EL (cell line): ENCODE measurements at places on chromosomes 7 and 10.

DNA sequence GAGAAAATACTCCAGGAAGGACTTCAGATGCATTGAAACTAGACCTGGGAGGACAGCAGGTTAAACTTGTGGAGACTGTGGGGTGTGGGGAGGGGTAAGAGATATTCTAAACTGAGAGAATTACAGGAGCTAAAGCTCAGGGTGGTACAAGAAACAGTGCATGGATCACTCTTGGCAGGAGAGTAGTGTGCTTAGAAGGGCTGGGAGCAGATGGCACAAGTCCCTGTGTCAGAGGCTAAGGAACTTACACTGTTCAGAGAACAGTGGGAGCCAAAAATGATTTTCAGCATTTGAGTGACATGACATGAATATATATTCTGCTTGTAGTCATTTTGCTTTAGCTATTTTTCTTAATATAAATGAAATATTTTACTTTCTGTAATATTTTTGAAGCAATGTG is 36.0 kb upstream of the LAMB1 start:
- DNase-seq = no peak

GRCh38 chr7:118771672-118772071 is 547.2 kb downstream of the ANKRD7 start:
- DNase-seq = no peak

DNA sequence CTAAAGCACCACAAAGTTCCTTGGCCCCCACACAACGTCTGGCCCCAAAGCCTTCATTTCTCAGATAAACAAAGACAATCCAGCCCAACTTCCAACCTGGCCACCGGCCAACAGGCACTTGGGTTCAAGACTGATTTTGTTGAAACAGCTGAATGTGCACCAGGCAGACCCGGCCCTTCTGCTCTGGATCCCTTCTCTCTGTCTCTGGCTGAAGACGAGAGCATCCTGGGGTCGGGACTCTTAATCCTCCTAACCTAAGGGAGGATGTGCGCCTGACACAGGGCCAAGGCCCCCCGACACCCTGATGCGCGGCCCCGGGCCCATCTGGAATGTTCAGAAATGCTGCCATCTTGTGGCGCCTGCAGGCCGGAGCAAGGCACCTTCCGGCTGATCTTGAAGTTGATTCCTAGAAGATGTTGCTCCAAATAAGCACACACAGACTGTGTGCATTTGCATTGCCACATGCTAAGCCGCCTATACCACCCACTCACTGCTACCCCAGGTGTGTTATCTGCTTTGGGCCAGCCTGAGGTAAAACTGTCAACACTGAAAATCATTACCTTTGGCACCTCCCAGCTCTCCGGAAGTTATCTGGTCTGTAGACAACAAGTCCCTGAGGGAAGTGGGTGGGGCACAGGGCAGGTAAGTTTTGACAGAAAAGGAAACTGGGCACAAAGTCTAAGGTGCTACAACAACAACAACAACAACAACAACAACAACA is 98.4 kb upstream of the HABP2 start:
- DNase-seq = peak; percentile 24

- DNase-seq = no peak
Observed at GRCh38 chr10:5569568-5569967, 44.8 kb downstream of the CALML3 start.

DNA sequence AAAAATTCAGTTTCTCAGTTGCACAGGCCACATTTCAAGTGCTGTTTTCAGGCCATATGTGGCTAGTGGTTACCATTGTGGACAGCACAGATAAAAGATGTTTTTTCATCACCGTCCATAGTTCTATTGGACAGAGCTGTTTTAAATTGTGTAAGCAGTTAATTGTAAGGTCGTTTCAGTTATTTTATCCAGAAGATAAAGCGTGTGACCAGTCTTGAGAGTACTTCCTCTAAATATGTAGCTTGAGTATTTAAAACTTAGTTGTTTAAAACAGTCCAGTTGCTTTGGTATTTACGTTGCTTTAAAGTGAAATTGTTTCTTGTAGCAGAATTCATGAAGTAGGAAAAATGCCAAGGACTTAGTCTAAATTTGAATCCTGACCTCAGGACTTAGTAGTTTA is 66.9 kb downstream of the ZNRF2 start:
- DNase-seq = no peak

GRCh38 chr7:136070736-136071505 is 93.8 kb upstream of the MTPN start:
- DNase-seq = no peak

- DNase-seq = no peak
Observed at GRCh38 chr7:109549471-109550193, 980.0 kb downstream of the DNAJB9 start.

GRCh38 chr7:34322841-34323240 is 335.2 kb upstream of the NPSR1 start:
- no peak for DNase-seq

GRCh38 chr7:98711945-98712344 is 94.9 kb downstream of the NPTX2 start:
- DNase-seq = no peak

- peak; percentile 59 for DNase-seq
Observed at GRCh38 chr7:95577137-95577536, 19.2 kb downstream of the PDK4 start.

- peak; percentile 47 for DNase-seq
Observed at GRCh38 chr7:19030281-19030680, 87.2 kb downstream of the TWIST1 start.

DNA sequence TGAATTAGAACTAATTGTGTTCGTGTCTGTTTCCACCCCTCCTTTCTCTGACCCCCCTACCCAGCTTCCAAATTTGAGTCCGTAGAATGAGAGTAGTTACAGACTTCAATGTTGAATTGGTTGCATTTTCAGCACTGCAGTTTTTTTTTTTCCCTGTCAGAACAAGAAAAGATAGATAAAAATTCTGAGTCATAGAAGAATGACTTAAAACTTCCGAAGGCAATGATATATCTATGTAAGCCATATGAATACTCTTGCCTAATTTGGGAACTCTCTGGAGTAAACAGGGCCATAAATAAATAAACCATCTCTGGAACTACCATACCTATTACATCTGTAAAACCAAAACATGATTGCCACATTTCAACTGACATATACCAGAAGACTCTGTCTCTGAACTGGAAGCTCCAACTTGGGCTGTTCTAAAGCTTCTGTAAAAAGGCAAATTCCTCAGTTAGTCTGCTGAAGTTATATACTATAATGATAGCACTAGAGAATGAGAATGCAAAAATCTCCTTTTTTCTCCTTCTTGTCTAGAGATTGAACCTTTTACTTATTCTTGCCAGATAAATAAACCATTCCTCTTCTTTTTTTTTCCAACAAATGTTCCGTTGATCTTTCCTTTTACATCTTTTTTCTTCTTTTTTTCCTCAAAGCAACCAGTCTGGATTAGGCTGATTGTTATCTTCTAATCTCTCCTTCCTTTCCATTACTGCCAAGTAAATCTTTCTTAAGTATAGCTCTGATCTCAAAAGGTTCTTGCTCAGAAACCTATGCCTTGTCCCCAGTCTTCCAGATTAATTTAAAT is 23.5 kb downstream of the VCL start:
- DNase-seq = peak; percentile 73

DNA sequence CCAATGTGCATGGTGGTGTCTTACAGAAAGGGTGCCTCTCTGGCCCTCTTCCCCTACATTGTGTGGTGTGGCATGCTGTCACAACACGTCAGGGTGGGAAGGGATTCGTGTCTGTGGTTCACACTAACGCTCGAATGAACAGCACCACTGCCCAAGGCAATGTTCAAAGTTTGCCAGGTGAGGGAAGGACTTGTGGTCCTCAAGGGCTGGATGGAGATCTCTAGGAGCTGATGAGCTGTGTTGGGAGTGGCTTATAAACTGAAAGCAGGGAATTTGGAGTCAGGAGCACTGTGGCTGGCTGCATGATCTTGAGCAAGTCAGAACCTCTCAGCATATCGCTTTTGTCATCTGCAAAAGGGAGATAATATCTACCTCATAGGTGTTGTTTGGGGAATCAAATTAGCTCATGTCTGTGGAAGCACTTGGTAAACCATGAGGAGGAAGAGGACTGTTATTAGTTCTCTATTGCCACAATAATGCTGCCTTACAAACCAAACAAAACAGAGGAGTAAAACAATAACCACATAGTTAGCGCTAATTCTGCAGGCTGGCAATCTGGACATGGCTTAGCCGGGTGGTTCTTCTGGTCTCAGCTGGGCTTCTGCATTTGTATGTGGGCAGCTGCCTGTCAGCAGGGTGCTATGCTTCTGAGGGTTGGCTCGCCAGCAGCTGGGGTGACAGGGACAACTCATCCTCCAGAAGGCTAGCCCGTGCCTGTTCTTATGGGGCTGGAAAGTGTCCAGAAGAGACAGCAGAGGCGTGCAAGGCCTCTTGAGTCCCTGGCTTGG is 22.9 kb upstream of the C10orf105 start:
- no peak for DNase-seq

DNA sequence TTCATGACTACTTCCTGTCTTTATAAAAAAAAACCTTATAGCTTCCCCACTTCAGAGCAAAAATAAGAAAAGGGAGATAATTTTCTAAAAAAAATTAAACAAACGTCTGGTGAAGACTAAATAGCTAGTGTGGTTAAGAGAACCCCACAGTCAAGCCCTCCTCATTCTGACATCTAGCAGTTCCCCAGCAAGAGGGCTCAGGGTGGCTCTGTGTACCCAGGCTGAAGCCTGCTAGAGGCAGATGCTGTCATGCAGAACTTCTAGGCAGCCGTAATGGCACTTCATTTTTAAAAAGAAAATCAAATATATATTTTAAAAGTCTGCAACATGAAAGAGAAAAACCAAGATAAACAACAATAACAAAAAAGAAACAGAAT is 223.1 kb upstream of the KLF14 start:
- DNase-seq = no peak

DNA sequence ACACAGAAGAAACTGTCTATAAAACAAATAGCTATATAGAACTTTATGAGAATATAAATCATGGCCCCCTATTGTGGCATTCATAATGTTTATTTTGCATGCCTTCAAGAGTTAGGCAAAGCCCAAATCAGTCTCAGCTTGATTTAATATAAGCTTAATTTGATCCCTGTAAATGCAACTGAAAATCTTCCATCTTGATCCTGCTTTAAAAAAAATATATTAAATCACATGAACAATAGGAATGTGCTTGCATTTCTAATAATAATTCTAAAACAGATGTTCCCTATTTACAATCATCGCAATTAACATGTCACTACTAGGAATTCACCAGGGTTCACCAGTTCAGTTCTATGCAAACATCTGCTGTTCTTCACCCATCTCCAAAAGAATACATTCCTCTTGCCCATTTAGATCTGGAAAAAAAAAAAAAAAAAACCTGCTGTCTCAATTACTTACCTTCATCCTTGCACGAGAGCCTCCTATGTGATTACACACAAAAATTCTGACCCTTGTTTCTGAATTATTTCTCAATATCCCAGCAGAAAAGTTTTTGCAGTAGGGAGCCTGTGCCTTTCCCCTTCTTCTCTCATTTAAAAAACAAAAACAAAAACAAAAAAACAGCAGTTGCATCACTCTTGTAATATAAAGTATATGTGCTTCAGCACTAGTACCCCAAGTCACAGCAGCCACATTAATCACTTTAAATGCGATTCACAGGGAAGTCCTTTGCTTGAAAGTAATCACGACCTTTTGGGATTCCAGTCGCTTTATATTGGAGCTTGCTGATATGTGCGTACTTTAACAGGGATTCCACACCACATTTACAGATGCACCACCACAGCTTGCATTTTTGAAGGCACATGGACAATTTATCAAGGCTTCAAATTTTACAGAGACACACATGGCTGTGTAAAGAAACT is 194.8 kb upstream of the KMT2E start:
- DNase-seq = no peak

- DNase-seq = peak; percentile 91
Observed at GRCh38 chr7:65872776-65873581, at the start of gene VKORC1L1. TSS of gene VKORC1L1 (plus strand) at chr7:65873074. CDS start at chr7:65873372, 298 bp downstream.

GRCh38 chr7:83427884-83428283 is 221.1 kb downstream of the SEMA3E start:
- DNase-seq = no peak

GRCh38 chr7:47198159-47198558 is 383.8 kb downstream of the TNS3 start:
- DNase-seq = no peak

GRCh38 chr10:67603701-67604100 is 92.3 kb downstream of the CTNNA3 start:
- DNase-seq = peak; percentile 40

DNA sequence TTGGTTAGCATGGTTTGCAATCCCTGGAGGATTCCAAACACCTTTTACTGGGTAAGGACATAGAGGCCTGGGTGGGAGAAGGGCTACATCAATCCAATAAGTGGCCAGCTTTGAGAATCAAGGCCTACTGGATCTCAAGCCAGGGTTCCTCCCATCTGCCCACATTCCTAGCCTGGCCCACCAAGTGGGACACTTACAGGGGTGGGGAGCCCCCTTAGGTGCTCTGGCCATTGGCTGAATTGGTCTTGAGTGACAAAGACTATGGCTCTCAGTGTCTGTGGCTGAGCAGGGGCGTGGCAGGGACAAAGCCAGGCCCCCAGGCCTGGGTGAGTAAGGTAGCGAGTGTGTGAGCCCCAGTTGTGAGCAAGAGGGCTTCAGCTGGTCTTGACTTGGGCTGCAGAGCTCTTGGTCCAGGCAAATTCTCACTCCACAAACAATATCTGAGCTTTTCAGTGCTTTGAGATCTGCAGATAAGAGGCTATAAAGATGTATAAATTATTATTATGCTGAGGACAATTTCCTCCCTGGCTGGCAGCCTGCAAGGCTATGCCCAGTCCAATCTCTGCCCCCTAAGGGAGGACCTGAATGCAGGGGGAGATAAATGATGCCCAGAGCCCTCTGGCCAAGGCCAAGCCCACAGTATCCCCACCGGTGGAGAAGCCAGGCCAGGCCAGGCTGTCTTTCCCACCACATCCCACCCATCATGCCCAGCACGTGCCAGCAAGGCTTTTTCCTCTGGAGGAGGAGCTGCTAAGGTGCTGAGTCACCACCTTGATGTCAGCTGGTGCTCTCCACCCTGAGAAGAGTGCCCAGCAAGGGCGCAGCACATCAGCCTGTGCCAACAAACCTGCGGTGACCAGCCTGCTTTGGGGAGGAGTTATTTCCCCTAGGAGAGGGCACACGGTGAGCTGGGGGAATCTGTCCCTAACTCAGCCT is 80.7 kb upstream of the DUSP5 start:
- DNase-seq = peak; percentile 33

GRCh38 chr10:55158633-55159032 is 357.6 kb upstream of the PCDH15 start:
- DNase-seq = no peak

- DNase-seq = no peak
Observed at GRCh38 chr7:90660100-90660499, 64.0 kb downstream of the CDK14 start.

GRCh38 chr10:104054430-104054829 is 31.2 kb downstream of the COL17A1 start:
- peak; percentile 90 for DNase-seq

GRCh38 chr7:141673346-141673745 is 28.6 kb downstream of the DENND11 start:
- DNase-seq = no peak

DNA sequence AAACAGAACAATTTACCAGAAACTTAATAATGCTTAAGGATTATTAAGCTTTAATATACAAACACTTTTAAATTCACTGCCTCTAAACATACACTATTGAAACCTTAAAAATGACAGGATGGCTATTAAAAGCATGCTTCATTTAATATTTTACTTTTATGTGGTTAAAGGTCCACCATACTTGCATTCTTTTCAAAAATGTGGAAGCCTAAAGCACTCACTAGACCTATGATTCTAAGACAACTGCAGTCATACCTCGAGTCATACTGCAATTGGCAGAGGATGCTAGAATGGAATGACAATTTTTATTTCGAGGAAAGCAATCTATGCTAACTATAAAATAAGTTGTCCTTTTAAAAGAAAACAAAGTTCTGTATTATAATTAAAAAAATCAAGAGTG is 85.3 kb downstream of the PIP4K2A start:
- peak; percentile 32 for DNase-seq

- DNase-seq = peak; percentile 78
Observed at GRCh38 chr7:105806592-105807447, 69.6 kb downstream of the ATXN7L1 start.
